ENCODE measurements at places on chromosomes 1 and 21.

DNA sequence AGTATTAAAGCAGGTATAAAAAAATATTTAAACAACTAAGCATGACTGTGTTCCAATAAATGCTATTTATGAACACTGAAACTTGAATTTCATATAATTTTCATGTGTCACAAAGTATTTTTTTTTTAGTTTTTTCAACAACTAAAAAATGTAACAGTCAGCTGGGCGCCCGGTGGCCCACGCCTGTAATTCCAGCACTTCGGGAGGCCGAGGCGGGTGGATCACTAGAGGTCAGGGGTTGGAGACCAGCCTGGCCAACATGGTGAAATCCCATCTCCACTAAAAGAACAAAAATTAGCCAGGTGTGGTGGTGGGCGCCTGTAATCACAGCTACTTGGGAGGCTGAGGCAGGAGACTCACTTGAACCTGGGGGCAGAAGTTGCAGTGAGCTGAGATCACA is 42.4 kb downstream of the RWDD3 start:
- DNase-seq, result no peak

DNA sequence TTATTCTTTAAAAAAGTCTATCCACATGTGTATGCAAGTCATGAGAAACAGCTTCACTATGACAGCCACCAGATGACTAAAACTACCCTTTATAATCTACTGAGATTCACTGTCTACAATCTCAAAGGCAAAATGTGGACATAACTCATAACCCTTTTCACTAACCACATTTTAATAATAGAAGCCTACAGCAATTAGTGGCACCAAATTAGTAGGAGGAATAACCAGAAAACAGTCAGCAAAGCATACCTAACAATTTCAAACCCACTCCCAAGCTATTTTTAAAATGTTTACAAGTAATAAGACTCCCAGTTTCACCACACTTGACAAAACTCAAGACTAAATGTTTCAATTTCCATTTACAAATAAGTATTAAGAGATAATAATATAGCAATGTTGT is 442.9 kb downstream of the PTPRC start:
- no peak for DNase-seq

GRCh38 chr1:155989242-155990004 is 11.1 kb upstream of the ARHGEF2 start:
- DNase-seq, result peak; percentile 67

- no peak for DNase-seq
Measured at GRCh38 chr1:52323731-52324130, 42.3 kb downstream of the CC2D1B start.

DNA sequence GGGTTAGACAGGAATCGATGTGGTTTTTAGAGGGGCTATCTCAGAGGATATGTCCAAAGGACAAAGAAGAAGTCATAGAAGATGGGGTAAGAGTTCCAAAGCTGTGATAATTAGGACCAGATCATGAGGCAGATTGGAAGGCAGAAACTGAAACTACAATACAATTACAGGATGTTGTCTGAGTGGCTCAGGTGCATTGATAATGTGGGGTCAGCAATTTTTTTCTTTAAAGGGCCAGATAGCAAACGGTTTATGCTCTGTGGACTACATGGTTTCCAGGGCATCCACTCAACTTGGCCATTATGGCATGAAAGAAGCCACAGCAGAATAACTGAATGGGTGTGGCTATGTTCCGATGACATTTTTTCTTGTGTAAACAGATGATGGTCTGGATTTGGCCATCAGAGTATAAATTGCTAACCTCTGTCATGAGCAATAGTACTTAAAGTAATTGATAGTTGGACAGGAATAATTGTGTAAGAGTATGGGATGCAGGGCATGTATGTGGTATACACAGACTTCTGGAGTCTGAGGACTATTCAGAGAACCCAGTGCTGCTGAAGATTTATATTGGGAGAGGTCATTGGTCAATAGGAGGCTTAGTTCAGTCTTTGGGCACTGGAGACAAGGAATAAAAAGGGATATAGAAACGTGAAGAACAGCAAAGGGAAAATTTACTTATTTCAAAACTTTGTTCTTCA is 198.4 kb upstream of the ADGRL4 start:
- no peak for DNase-seq

DNA sequence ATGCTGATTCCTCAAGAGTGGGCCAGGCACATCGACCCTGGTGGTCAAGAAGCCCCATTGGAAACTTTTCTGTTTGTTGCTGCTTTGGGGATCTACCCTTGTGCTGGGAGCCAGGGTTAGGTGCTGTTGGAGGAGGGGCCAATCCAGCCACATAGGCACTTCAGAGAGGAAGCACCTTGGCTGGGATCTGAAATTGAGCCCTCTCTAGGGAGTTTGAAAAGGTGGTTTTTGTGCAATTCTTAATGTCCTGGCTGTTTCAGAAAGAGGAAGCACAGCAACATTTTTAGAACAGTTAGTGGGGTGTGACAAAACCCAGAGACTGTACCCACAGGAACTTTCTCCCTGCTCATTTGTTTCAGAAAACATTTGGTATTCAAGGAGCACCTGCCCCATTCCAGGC is 17.2 kb upstream of the BEND5 start:
- DNase-seq, result no peak

GRCh38 chr1:219795363-219795917 is 132.9 kb downstream of the SLC30A10 start:
- DNase-seq, result no peak

DNA sequence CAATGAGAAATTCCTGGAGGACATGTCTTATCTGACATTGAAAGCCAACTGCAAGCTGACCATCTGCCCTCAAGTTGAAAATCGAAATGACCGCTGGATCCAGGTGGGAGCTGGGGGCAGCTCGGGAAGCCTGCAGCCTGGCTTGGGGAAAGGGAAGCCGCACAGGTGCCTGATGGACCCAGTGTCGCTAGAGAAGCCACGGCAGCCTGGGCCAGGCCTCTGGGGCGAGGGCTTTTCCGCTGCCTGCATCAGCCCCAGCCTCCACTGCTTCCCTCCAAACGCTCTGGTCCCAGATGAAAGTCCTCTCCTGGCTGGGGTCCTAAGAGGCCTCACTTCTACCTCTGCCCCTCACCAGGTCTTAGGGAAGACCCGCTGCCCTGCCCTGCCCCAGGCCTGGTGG is 18.8 kb upstream of the PADI3 start:
- no peak for DNase-seq

All from ACHN (cell line).